Neural crest cell (in vitro differentiated cells): ENCODE measurements at places on chromosomes 5 and 9. TPM values are rescaled to one million over a fixed set of nuclear protein-coding genes. Genes with fewer than 3 reads are reported as not detected.

- DNase-seq: no peak
Measured at GRCh38 chr5:57436586-57436985, 46.0 kb downstream of the ACTBL2 start.

GRCh38 chr5:116848954-116849581, 274.4 kb upstream of the SEMA6A start:
- DNase-seq: no peak

- DNase-seq: no peak
Measured at GRCh38 chr5:38994324-38994927, 79.8 kb downstream of the RICTOR start.

- DNase-seq: no peak
Measured at GRCh38 chr5:56516441-56516840, 283.3 kb upstream of the ANKRD55 start.

DNA sequence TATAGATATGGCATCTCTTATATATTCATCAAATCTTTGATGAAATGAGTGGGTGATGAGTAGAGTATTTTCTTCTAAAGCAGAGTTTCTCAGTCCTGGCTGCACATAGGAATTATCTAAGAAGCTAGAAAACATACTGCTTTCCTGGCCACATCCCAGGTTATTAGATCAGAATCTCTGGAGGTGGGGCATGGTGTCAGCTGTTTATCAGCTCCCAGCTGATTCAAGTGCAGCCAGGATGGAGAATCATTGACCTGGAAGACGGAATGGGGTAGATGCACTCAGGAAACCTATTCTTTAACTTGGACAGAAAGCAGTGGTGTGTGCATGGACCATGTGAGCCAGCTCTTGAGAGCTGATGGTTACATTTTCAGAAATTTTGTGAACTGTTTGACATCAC, 108.1 kb upstream of the IL6ST start:
- DNase-seq: no peak

- no peak for DNase-seq
Measured at GRCh38 chr9:5518937-5519319, 8.6 kb downstream of the PDCD1LG2 start.

DNA sequence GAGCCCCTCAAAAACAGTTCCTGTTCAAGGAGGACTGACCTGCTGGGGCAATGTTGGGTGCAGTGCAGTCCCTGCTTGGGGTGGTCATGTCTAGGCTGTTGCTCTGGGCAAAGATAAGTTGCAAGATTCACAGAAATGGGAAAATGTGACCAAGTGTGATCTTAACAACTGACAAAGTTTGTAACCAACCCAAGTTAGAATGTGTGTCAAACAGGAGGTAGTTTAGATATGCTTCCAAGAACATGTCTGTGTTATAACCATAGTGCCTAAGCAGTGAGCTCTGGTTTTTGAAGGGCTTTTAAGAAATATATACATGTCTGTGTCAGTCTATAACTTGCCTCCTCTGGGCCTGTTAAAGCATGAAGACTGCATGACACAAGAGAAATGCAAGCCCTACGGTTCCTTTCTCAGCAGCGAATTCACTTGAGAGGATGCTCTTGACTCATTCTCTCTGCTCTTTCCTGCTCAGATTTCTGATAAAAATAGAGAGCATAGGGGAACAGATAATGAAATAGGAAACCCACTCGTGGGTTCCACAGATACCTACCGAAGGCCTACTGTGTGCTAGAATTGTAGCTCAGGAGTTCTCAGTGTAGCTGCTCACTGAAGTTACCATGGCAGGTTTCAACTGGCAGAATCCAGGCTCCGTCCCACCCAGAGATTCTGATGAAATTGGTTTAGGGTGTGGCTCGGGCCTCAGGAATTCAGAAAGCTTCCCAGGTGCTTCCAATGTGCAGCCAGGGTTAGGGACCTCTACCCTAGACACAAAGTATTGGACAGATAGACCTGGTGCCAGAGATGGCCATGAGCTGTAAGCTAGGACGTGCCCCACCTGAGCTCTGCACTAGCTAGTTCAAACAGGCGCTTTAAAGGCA, 52.4 kb downstream of the ARHGEF37 start:
- DNase-seq: no peak

The DMRT2 gene
- total RNA-seq: 0.49 and 0.55 TPM in 2 replicates

DNA sequence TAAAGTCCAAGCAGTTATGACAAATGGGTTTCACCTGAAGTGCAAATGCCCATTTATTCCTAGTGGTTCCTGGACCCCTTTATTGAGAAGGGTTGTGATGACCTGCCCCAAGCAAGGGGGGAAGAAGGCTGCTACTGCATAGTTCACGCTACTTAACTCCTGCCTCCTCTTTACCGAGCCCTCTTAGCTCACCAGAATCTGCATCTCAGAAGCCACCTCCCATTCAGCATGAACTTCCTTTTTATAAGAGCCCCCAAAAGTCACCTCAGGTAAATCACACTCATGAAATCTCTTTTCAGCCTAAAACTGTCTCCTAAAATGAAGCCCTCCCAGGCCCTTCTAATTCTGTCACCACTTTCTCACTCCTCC, 26.6 kb upstream of the C9orf72 start:
- DNase-seq: no peak

DNA sequence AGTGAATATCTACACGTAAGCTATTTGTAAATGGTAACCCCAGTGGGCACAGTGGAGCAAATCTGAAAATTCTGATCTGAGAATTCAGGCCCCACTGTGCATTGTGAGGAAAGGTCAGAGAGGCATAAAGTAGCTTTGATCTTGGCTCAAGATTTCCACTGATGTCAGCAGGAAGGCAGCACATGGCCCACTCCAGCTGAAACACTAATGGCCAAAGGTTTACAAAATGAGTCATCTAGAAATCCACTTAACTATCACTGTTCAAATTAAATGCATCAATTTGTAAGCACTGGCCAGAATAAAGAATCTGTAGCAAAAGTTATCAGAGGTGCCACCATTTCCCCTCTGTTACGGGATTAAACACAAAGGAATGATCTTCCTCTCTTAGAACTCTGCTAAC, 191.6 kb downstream of the C9orf152 start:
- no peak for DNase-seq

DNA sequence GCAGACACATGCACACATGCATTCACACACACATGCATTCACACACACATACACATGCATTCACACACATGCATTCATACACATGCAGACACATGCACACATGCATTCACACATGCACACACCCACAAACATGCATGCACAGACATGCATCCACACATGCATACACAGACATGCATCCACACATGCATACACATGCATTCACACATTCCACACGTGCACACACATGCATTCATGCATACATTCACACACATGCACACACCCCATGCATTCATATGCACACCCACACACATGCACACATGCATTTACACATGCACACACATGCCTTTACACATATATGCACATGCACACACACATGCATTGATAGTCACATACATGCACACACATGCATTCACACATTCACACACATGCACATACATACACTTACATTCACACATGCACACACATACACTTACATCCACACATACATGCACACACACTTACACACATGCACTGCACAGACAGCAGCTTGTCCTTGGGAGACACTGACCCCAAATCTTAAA, 106.4 kb downstream of the COL5A1 start:
- no peak for DNase-seq

The ACOT12 gene
- total RNA-seq: not detected in 2 replicates

- no peak for DNase-seq
Measured at GRCh38 chr5:150999704-151000442, 20.5 kb upstream of the GPX3 start.

- no peak for DNase-seq
Measured at GRCh38 chr5:71481441-71481840, 26.0 kb downstream of the BDP1 start.

The SHC3 gene
- total RNA-seq: 14.9 and 17.7 TPM in 2 replicates
